Non-pigmented ciliary epithelial cell (primary cell): ENCODE measurements at places on chromosomes 12 and 14.

DNA sequence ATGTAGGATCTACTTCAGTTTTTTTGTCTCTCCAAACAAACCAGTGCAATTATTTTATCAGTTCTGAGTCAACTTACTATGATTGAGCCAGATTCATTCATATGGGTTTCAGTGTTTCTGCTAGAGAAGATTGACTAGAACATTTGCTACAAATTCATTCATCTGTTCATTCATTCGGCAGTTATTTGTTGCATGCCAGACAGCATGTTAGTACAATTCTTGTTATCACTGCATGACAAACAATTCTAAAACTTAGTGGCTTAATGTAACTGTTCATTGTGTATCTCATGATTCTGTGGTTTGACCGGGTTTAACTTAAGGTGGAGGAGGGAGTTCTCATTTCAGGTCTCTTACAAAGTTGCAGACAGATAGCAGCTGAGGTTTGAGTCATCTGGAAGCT, 52.3 kb downstream of the POLR3B start:
- DNase-seq: no peak

GRCh38 chr12:104758771-104759170, 199.3 kb downstream of the SLC41A2 start:
- DNase-seq: no peak

GRCh38 chr14:22552001-22552826, 36.8 kb downstream of the DAD1 start:
- DNase-seq: no peak

- DNase-seq: no peak
Observed at GRCh38 chr14:71231521-71232393, 324.5 kb downstream of the PCNX1 start.

DNA sequence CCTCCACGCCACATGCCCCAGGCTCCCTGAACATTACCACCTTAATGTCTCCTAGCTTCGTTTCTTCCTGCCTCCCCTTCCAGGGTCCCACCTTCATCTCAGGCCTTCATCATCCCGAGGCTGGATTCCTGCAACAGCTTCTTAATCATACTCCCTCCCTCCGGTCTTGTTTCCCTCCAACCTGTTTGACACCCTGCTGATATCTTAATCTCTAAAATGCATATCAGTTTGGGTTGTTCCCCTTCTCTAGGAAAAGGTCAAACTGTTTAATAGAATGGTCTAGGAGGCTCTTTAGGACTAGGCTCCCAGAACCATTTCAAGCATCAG, 125.5 kb upstream of the ARHGAP5 start:
- DNase-seq: no peak

- no peak for DNase-seq
Observed at GRCh38 chr14:73744874-73745529, 30.8 kb upstream of the PNMA1 start.

DNA sequence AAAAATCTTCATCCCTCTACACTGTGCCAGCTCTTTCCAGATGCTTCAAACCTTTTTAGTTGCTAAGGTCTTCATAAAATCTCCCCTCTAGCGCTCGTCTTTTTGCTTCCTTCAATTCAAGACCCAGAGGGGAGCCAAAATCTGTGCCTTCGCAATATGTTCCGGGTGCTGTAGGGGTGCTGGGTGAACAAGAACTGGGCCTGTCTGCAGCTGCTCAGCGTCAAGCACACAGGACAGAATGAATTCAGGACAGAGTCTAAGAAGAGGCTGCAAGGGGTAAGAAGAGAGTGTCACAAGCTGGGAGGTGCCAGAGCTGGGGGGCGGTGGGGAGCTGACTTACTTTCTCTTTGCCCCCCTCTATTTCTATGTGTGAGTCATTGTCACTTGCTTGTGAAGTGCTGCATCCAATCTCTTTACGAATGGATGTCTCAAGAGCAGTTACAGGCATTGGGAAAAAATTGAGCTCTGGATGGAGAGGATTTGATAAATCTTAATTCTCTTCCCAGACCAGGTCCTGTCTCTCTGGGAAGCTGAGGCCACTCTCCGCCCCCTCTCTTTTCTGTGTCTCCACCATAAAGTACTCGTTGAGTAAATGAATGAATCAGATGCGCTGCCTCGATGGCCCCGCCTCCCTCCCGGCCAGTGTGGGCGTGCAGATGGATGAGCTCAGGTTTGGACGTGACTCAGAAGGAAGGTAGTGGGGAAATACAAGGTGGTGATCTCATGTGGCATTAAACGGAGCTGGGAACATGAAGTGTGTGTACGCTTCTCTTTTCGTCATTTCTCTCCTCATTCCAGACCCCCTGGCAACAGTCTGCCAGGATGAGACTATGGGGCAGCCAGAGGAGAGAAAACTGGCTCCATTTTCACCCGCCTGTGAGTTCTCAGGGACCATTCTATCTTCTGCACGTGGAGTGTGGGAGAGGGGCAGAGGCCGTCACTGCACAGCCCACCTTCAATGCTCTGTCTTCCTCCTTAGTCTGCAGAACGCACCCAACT, 91.3 kb downstream of the TSPAN9 start:
- DNase-seq: peak; percentile 97

DNA sequence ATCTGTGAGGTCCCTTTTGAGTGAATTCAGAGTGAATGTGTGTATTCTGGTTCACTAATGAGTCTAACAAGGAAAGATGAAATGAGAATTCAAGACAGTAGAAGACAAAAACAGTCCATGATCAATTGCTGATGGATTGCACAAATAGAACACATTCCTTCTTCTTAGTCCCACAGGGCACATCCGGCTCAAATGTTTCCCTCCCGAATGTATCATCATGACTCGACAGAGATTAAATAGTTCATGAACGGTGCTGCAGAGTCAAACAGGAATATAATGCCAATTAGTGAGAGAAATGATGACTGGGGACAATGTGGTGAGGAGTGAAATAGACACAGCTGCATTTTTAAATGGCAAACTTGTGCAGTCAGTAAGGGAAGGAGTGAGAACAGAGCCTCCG, 11.5 kb upstream of the SFSWAP start:
- no peak for DNase-seq

GRCh38 chr14:95310635-95311380, 8.9 kb downstream of the CLMN start:
- DNase-seq: no peak

GRCh38 chr14:31978423-31978822, 98.7 kb upstream of the ARHGAP5 start:
- DNase-seq: no peak
